DMS53 (cell line): ENCODE measurements at places on chromosomes 12 and 14.

- no peak for DNase-seq
These were observed at the start of gene HPD for GRCh38 chr12:121858662-121859572. Gene HPD (minus strand): TSS chr12:121858859. CDS start chr12:121858823, 36 bp downstream.

DNA sequence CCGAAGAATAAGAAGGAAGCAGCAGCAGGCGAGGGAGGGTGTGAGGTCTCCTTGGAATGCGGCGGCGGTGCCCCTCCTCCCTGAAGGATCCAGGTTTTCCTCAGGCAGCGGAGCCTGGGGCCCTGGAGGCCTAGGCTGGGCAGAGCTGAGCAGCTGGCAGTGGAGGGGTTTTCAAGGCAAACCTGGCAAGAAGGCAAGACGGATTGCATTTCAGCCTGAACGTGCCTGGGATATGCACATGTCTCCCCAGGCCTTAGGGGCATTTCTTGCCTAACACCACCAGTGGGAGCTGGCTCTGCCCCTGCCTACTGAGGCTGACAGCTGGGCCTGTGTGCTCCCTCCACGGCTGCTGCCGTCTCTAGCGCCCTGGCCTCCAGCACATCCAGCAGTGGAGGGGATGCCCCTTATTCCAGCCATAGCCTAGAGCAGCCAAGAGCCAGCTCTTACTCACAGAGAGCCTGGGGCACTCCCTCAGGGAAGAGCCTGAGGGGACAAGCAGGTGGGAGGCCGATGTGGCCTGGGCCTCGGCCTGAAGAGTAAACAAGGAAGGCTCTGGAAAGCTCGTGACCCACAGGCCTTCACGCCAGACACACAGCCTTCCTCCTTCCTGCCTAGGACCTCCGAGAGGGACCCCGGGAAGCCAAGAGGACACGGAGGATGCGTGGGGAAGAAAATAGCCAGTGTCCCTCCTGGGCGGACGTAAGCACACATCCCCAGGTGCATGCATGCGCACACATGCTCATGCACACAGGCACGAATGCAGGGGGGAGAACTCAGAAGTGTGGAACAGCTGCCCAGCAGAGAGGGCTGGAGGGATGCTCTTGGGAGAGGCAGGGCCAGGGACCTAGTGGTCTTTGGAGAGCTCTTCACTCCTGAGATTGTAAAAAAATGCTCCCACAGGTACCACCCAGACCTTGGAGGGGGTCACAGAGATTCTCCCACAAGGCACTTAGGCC is 23.0 kb upstream of the EIF2B2 start:
- peak; percentile 6 for DNase-seq

DNA sequence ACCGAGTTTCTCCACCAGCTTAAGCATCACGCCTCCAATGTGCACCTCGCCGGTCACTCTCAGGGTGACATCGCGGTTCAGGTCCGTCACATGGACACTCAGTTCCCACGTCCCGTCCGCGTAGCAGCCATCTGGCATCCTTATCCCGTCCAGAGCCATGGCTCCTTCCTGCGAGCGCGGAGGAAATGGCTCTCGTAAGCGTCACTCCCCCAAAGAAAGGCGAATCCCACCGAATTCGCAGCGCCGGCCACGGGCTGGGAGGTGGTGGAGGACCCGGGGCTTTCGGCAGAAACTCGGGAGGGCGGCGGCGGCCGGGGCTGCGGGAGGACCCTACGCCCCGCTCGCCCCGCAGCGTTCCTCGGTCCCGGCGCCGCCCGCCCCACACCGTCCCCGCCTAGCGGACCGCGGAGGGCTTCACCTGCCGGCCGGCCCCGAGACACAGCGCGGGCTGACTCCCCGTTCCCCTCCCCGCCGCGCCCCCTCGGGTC is 396 bp downstream of the FERMT2 start:
- peak; percentile 75 for DNase-seq

- peak; percentile 34 for DNase-seq
These were observed 647 bp downstream of the LGMN start for GRCh38 chr14:92747701-92748258.

- DNase-seq, result peak; percentile 64
These were observed 132.2 kb downstream of the ANO4 start for GRCh38 chr12:100926669-100927248.

GRCh38 chr12:72272731-72273498 is 745 bp downstream of the TRHDE start:
- DNase-seq, result peak; percentile 80

DNA sequence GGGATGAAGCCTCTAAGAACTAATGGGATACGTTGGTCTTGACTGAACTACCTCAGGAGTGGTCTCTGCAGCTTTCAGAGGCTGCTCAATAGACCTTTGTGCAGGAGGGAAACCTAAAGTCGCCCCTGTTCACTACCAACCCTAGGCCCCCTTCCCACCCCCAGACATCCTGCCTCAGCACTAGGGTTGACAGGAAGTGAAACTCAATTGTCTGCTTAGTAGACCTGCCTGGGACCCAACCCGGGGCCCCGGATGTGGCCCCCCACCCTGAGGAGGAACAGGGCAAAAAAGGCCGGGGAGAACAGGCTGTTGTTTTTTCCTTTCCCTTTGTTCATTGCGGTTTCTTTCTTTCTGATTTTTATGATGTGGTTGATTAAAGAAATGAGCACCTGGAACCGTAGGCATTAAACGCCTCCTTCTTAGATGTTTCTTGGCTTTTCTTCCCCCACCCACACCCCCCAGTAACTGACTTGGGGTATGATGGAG is 1.6 kb upstream of the DGKA start:
- DNase-seq, result no peak

GRCh38 chr12:100668945-100669536 is 95.6 kb downstream of the GAS2L3 start:
- DNase-seq, result peak; percentile 92

DNA sequence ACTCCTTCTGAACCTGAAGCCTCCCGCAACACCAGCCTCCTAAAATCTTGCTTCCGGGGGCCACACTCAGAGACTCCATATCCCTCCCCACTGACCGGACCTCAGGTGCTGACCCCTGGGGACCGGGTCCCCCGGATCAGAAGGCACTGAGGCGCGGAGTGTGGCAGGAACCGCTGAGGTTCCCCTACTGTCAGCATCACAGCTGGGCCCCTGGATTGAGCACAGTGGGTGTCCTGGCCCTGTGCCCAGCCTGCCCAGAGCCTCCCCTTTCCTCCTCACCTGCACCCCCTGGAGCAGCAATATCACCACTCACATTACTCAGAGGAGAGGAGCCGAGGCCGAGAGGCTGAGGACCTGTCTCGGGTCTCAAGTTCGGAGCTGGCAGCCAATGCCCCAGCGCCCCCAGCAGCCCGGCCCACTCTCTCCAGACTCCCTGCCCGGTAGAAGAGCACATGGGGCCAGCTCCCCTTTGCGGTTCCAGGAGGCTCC is 101.2 kb upstream of the EIF5 start:
- DNase-seq, result no peak

DNA sequence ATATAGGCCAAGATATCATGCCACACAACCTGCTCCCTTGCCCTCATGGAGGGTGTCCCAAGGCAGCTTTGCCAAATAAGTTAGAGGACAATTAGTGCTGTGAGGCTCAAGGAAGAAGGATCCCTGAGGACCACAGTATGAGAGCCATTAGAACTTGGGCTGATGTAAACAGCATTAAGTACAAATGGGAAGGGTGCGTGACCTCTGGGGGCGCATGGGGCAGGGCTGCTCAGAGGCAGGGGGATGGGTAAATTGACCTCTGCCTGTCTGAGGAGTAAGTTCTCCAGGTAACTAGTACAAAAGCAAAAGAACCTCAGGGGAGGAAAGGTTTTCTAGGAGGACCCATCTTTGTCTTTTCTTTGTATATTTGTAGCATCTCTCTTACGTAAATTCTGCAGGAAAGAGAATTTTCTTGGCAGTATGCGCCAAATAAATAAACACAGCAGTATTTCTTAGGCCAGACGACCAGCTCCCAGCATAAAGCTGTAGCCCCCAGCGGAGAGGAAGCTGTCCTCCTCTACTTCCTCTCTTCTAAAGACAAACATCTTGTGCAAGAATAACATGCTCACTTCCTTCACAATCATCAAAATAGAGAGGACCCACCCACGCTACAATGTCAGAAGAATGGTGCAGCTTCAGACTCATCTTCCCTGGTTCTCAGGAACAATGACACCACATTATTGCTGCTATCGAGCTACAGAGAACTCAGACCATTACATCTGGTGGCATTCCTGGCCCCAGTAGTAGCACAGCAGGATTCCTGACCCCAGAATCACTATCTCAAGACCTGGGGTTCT is 16.4 kb upstream of the VWF start:
- no peak for DNase-seq

- no peak for DNase-seq
These were observed 184.8 kb upstream of the PDE3A start for GRCh38 chr12:20183563-20183962.

GRCh38 chr12:69686731-69687130 is 12.4 kb downstream of the BEST3 start:
- DNase-seq, result no peak

GRCh38 chr14:51849097-51849496 is 11.3 kb upstream of the GNG2 start:
- DNase-seq, result peak; percentile 3

DNA sequence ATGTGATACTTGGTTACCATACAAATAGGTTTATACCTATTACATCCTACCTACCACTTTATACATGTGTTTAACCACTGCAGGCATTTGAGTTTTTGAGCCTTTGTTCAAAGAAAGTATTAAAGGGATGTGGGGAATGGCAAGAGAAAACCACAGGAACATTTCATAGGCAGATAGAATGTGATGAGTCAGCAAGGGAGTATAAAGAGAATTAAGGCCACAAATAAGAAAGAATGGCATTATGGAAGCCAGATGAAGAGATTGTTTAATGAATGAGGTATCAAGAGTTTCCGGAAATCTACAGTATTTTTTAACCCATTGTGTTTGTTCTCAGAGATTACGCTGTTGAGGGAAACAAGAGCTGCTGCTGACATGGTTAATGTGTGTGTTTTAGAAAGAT is 66.9 kb downstream of the METTL25 start:
- DNase-seq, result no peak

- peak; percentile 89 for DNase-seq
These were observed 141.6 kb downstream of the ITPR2 start for GRCh38 chr12:26691234-26691970.

GRCh38 chr14:54566410-54567223 is at the start of gene SAMD4A:
Gene SAMD4A (plus strand): TSS chr14:54567128. CDS start chr14:54567917, 789 bp downstream.
- DNase-seq, result peak; percentile 89

DNA sequence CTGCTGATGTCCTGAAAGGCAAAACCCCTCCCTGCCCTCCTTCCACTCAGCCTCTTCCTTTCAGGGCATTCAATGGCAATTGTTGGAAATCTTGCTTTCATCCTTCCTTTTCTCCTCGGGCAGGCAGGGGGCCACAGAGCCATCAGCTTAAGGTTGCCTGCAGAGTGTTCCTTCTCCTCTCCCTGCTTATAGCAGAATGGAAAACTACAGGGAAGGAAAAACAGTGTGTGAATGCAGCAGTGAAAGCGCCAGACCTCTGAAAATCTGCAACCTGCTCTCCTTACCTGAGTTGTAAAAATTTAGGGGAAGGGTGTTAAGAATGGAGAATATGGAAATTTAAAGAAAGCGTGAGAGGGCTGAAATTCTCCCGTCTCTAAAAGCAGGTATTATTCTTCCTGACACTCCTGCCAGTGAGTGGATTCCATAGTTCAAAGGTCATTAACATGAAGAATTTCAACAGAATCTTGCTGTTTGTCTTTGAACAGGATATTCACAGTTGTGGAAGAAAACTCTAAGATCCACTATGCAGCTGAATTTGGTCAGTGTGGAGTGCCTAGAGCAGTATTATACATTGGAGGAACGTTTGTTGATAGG is 348.8 kb downstream of the KCNH5 start:
- no peak for DNase-seq

DNA sequence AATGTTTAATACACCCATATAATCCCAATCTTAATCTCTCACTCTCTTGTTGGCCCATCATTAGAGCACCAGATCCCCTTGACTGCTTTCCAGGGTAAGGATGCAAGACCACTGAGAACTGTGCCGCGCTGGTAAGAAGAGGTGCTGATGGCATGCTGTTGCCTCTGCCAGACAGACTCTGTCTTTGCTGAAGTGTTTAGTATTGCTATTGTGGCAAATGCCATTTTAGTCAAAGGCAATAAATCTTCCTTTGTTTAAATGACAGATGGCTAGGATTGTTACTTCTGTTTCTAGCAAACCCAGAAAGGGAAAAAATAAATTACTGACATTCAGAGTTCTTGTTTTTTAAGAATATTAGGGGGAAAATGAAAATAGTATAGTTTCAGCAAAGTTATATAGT is 152.3 kb downstream of the MON2 start:
- DNase-seq, result peak; percentile 43

GRCh38 chr12:65948320-65949008 is 124.2 kb downstream of the HMGA2 start:
- no peak for DNase-seq

DNA sequence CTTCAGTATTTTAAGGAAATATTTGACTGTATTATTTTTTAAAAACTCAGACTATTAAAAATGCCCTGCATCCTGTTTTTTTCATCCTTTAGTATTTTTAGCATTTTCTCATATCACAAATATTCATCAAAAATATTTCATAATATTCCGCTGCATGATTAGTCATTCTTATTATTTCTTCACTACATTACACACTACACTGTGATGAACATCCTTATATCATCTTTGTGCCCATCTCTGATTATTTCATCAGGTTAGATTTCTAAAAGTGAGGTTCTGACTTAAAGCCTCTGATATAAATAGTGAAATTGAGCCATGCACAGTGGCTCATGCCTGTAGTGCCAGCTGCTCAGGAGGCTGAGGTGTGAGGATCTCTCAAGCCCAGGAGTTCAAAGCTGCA is 8.1 kb downstream of the COCH start:
- no peak for DNase-seq

DNA sequence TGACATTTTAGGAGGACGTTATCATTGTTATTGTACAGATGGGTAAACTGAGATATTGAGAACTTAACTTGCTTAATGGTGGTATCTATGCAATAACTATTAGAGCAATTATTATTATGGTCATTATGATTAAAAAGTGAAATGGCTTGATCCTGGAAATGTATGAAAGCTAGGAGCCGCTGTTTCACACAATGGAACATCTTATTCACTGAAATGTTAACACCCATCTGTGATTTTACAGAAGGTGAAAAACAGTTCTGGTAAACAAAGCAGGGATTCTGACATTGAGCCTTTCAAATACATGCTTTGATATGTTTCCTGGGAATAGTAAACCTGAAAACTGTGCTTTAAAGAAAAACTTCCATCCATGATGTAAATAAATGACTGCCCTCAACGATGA is 261.4 kb downstream of the BTG1 start:
- no peak for DNase-seq

- no peak for DNase-seq
These were observed 291.9 kb downstream of the FUT8 start for GRCh38 chr14:65704437-65704836.

GRCh38 chr12:53777412-53777811 is 25.6 kb upstream of the CISTR start:
- no peak for DNase-seq
